ENCODE measurements at places on chromosomes 12 and 14.

- DNase-seq = no peak
Measured at GRCh38 chr12:15631007-15631715, 158.0 kb downstream of the EPS8 start.

- no peak for DNase-seq
Measured at GRCh38 chr12:110050927-110051326, 2.6 kb upstream of the C12orf76 start.

- DNase-seq = no peak
Measured at GRCh38 chr14:83594874-83595273, 1935.1 kb upstream of the FLRT2 start.

- no peak for DNase-seq
Measured at GRCh38 chr14:92316176-92316575, 6.8 kb upstream of the SLC24A4 start.

- no peak for DNase-seq
Measured at GRCh38 chr12:72035625-72036024, 97.0 kb downstream of the TPH2 start.

- no peak for DNase-seq
Measured at GRCh38 chr12:46266382-46266791, 2.5 kb downstream of the SLC38A1 start.

All from activated T-helper 9 cell treated with anti-CD3 and anti-CD28 coated beads, Interleukin-2, amount 50 U/mL, for 16 hours (primary cell).